ENCODE measurements at places on chromosomes 4 and X.

DNA sequence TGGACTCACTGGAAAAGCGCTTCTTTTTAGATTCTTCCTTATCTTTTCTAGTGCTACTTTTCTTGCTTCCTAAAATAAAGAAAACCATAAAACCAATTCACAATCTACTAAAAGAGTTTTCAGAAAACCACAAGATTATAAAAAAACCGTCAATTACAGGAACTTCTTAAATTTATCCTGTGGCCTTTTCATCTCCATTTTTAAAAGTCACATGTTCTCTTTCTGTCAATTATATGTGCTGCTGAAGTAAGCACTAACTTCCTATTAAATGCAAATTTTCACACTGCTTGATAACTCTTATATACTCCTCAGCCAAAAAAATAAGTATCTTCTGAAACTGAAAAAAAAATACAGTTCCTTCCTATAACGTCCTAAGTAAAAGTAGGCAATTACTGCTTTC lies 32.8 kb downstream of the CENPC start:
- no peaks in the 10 kb centered on the region for H3K27me3 ChIP-seq
- no peak overlapping the region for H3K4me3 ChIP-seq
- peaks cover 36% of the 10 kb centered on the region for H3K36me3 ChIP-seq
- no peaks in the 10 kb centered on the region for H3K4me1 ChIP-seq
- DNase-seq, result no peak

GRCh38 chr4:172393220-172393619 lies 580.0 kb downstream of the GALNTL6 start:
- no peaks in the 10 kb centered on the region for H3K4me1 ChIP-seq
- no peak overlapping the region for H3K4me3 ChIP-seq
- no peaks in the 10 kb centered on the region for H3K27me3 ChIP-seq
- H3K36me3 ChIP-seq, result no peaks in the 10 kb centered on the region

DNA sequence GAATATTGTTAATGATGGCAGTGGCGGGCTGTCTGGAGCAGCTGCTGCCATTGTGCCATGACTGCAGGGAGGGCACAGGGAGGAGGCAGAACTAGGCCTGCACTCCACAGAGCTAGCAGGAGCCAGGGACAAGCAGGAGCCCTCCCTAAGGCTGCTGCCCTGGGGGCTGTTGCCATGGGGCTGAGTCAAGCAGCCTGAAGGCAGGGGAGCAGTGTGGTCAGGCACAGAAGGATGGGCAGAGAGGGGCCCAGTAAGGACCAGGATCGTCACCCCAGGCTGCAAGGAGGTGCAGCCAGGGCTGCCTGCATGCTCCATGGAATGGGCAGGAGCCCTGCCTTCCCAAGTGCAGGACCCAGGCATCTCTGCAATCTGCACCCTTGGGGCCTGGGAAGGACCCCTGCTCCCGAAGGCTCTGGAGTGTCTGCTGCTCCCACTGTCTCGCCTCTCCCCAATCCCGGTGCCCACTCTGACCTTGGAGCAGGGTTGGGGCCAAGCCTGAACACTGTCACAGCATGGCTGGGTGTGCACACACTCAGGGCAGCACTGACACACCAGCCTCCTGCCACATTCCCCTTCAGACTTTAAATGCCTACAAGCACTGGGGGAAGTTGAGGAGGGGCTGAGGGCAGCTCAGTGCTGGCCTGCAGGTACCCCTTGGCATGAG lies 98.3 kb upstream of the GALNTL6 start:
- no peak overlapping the region for H3K27ac ChIP-seq
- DNase-seq, result no peak
- no peak overlapping the region for H3K4me3 ChIP-seq
- H3K4me1 ChIP-seq, result no peaks in the 10 kb centered on the region
- no peaks in the 10 kb centered on the region for H3K36me3 ChIP-seq

- no peak for DNase-seq
- peaks cover 7% of the 10 kb centered on the region for H3K36me3 ChIP-seq
- H3K4me1 ChIP-seq, result no peaks in the 10 kb centered on the region
- H3K27me3 ChIP-seq, result no peaks in the 10 kb centered on the region
- no peak overlapping the region for H3K4me3 ChIP-seq
Observed at GRCh38 chrX:13955095-13955647, 74.5 kb downstream of the GEMIN8 start.

DNA sequence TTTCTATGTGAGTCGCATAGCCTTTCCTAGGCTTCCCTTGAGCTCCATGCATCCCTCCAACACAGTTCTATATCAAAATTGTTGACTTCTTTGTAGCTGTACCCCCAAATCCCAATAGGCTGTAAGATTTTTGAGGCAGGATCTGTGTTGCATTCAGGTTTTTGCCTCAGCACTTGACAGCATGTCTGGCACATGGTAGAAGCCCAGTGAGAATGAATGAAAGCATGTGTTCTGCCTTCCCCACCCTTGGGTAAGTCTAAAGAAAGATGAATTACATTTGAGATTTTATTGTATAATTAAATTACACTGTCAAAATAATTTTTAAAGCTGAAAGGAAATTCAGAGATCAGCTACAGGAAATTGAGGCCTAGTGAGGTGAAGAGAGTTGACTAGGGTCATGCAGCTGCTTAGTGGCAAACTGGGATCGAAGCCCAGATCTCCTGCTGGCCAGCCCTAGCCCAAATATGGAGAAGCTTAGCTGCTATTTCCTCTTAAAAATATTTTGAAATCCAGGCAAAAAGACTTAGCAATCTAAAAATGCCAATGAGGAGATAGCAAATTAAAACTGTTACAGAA lies 122.5 kb downstream of the SPATA18 start:
- no peak overlapping the region for H3K4me3 ChIP-seq
- H3K27ac ChIP-seq, result no peak overlapping the region
- no peaks in the 10 kb centered on the region for H3K4me1 ChIP-seq
- no peaks in the 10 kb centered on the region for H3K27me3 ChIP-seq
- no peak for DNase-seq
- no peaks in the 10 kb centered on the region for H3K36me3 ChIP-seq

- DNase-seq, result peak; percentile 95
- H3K4me1 ChIP-seq, result peaks cover 9% of the 10 kb centered on the region
Observed at GRCh38 chrX:131830400-131831184, 192.5 kb upstream of the STK26 start.

- no peaks in the 10 kb centered on the region for H3K36me3 ChIP-seq
- no peak overlapping the region for H3K27ac ChIP-seq
- H3K4me1 ChIP-seq, result no peaks in the 10 kb centered on the region
- no peak for DNase-seq
Observed at GRCh38 chr4:53103481-53103880, 241.4 kb downstream of the RASL11B start.

DNA sequence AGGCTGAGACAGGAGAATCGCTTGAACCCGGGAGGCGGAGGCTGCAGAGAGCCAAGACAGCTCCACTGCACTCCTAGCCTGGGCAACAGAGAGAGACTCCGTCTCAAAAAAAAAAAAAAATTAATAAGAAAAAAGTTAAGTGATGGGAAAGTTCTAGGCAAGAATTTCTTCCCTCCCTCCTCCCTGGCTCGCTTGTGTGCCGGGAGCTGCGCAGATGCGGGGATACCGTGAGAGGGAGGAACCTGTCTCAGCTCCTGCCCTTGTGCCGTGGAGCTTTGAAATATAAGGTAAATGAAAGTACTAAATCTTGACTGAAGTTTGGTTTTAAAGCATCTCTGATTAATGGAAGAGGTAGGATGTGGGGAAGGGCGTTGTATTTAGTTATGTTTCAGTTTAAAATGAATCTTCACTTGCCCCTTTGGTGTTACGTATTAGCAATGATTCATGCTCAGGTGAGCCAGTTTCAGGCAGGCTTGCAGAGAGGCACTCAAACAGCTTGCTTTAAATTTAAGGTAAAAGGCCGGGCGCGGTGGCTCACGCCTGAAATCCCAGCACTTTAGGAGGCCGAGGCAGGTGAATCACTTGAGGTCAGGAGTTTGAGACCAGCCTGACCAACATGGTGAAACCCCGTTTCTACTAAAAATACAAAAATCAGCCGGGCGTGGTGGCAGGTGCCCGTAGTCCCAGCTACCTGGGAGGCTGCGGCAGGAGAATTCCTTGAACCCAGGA lies 1.4 kb upstream of the UFSP2 start:
- peak overlapping the region; percentile 13 for H3K4me3 ChIP-seq
- DNase-seq, result no peak
- H3K27ac ChIP-seq, result no peak overlapping the region
- no peaks in the 10 kb centered on the region for H3K4me1 ChIP-seq

DNA sequence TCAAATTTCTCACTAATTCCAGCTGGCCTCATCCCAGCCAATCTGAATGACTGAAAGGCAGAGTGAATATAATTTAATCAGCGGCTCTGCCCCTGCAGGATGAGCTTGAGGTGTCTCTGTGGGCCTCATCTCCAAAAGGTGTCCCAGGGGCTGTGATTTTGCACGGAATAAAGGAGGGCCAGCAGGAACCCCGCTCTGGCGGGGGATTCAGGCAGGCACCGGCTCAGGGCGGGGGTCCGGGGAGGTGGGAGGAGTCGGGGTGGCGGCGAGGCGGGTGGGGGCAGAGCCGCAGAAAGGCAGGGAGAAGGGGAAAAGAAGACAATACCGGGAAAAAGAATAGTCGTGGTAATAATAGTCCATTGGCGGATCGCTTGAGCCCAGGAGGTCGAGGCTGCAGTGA lies 16.0 kb upstream of the ERCC6L start:
- no peak overlapping the region for H3K4me3 ChIP-seq
- H3K36me3 ChIP-seq, result no peaks in the 10 kb centered on the region
- H3K4me1 ChIP-seq, result no peaks in the 10 kb centered on the region
- no peaks in the 10 kb centered on the region for H3K27me3 ChIP-seq

DNA sequence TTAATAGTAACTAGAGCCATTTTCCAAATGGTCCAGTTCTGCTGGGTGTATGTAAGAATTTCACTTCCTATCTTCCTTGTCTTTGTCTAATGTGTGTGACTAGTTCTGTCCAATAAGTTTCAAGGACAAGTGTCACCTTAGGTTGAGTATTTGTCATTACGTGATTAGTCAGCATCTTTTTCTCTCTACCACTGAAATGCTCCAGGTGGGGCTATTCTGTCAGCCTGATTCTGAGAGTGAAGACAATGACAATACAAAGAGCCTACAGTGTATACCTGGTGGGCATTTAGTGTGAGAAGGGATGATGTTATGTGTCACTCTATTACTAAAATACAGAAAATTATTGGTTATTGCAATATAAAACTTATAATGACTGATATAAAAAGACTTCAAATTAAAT lies 876.3 kb downstream of the C4orf33 start:
- no peak for DNase-seq
- H3K27ac ChIP-seq, result no peak overlapping the region
- no peaks in the 10 kb centered on the region for H3K27me3 ChIP-seq
- peaks cover 8% of the 10 kb centered on the region for H3K36me3 ChIP-seq

- H3K4me3 ChIP-seq, result no peak overlapping the region
- H3K27ac ChIP-seq, result no peak overlapping the region
- H3K36me3 ChIP-seq, result no peaks in the 10 kb centered on the region
- no peaks in the 10 kb centered on the region for H3K27me3 ChIP-seq
- DNase-seq, result no peak
- H3K4me1 ChIP-seq, result peaks cover 5% of the 10 kb centered on the region
Observed at GRCh38 chr4:48945981-48946380, 39.4 kb upstream of the OCIAD2 start.

DNA sequence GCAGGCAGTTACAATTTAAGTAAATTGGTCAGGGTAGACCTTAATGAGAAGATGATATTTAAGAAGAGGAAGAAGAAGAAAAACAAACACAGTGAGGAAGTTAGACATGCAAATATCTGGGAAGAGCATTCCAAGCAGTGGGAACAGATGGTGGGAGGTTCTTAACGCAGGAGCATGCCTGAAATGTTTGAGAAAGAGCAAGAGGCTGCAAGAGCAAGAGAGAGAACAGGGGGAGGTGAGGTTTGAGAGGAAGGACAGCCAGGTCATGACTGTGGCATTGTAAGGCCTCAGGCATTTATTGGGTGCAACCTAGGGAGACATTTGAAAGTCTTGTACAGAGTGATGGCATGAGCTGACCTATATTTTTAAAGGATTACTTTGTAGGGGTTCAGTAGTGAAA lies 136.0 kb downstream of the UGT8 start:
- H3K27me3 ChIP-seq, result no peaks in the 10 kb centered on the region
- no peak overlapping the region for H3K27ac ChIP-seq
- peaks cover 5% of the 10 kb centered on the region for H3K4me1 ChIP-seq
- H3K4me3 ChIP-seq, result no peak overlapping the region
- no peaks in the 10 kb centered on the region for H3K36me3 ChIP-seq

DNA sequence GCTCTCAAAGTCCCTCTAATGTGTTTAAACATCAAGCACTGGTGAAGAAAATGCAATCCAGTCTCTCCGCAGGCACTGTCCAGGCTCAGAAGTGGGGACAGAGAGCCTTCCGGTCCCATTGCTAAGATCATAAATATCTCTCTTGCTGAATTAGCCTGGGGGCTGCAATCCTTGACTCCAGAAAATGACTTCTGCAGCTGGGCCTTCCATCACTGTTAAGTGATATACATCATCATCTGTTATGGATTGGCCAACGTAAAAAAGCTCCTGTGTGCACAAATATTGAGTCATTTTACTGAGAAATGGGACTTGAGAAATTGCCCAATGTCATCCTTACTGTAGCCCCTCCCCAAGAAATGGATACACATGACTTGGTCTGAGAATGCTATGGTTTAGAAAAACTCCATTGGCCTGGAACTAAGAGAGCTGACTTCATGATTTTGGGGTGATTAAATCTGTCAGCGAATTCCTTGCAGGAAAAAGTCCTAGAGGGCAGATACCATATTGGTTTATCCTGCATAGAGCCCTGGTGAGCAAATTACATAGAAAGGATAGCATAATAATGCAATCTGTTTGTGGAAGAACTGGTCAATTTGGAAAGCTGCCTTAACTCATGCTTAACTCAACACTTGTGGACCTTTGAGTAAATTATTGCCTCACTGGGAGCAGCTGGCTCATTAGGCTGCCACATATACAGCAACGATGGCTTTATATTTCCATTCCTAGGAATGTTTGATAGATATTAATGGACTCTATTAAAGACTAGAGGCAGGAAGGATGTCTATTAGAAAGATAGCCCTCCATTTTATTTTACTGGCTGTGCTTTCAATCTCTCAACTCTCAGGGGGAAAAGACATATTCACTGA lies 346.1 kb downstream of the GBA3 start:
- H3K4me1 ChIP-seq, result no peaks in the 10 kb centered on the region
- no peaks in the 10 kb centered on the region for H3K36me3 ChIP-seq

DNA sequence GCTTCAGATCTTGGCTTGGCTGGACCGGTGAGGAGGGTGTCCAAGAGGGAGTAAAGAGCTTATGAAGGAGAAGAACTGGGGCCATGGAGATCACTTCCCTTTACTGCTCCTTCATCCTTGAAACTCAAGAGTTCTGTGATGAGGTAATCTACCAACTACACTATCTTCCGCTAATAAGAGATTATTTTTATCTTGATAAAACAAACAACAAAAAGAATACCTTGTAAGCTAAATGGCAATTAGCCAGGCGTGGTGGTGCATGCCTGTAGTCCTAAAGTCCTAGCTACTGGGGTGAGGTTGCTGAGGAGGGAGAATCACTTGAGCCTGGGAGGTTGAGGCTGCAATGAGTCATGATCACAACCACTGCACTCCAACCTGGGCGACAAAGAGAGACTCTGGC lies 47.4 kb downstream of the HAUS3 start:
- H3K4me1 ChIP-seq, result no peaks in the 10 kb centered on the region
- no peak overlapping the region for H3K4me3 ChIP-seq
- no peak overlapping the region for H3K27ac ChIP-seq
- H3K36me3 ChIP-seq, result no peaks in the 10 kb centered on the region
- no peaks in the 10 kb centered on the region for H3K27me3 ChIP-seq

- H3K27ac ChIP-seq, result no peak overlapping the region
- DNase-seq, result no peak
- H3K4me1 ChIP-seq, result no peaks in the 10 kb centered on the region
- H3K27me3 ChIP-seq, result no peaks in the 10 kb centered on the region
- no peaks in the 10 kb centered on the region for H3K36me3 ChIP-seq
Observed at GRCh38 chr4:137961051-137961438, 281.1 kb downstream of the SLC7A11 start.
